Pancreas (tissue), 10 donors: ENCODE measurements at places on chromosomes 7 and 10.

DNA sequence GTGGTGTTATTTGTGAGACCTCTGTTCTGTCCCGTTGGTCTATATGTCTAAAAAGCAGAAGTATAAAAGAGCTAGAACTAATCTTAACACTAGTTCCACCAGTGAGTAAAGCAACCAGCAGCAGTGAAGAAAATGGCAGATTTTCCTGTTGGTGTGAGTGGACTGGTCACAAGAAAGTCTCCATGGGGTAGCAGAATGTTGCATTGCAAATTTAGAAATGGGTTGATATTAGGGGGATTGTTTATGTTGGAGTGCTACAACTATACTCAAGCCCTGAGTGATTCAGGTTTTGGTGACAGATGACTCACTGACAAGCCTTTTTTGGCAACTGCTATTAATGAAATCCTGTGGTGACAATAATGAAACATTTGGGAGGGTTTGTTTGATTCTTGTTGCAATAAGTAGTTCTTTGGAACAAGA, 5.6 kb downstream of the AVL9 start:
- no peak for DNase-seq

GRCh38 chr10:71278691-71279588, 40.1 kb upstream of the SLC29A3 start:
- DNase-seq: no peak

- DNase-seq: no peak
Measured at GRCh38 chr10:116168329-116168728, 104.7 kb downstream of the GFRA1 start.

- no peak for DNase-seq
Measured at GRCh38 chr10:85992324-85992723, 374.3 kb downstream of the GRID1 start.

DNA sequence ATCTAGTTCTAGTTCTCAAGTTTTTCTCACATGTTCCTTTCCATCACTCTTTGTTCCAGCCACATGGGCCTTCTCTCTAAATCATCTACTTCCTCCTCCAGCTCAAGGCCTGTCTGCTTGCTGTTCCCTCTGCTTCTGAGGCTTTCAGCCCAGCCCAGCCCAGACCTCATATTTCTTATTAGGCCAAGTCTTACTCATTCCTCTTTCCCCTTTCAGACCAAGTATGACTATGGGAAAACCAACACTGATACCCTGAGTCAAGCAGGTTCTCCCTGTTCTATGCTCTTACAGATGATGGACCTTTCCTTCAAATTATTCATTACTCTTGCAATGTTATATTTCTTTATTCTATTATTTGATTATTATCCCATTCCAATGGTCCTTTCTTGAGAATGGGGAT, 80.3 kb upstream of the SEM1 start:
- no peak for DNase-seq
